Forelimb muscle (tissue), 1 donor: ENCODE measurements at places on chromosomes 1 and 21.

DNA sequence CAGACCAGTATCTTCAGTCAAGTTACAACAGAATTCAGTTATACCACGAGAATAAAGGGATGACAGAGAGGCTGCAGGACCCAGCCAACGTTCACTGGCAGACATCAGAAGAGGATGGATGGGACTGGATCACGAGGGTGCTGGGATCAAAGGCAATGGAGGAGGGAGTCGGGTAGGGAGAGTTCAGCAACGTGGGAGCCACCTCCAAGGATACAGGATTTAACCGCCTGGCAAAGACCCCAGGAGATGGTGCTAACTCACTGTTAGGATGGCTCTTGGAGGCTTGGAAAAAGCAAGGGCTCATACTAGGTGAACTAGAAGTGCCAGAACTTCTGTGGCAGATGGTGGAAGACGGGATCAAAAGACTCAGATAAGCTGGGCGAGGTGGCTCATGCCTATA lies 99.1 kb upstream of the DISP3 start:
- DNase-seq, result no peak

DNA sequence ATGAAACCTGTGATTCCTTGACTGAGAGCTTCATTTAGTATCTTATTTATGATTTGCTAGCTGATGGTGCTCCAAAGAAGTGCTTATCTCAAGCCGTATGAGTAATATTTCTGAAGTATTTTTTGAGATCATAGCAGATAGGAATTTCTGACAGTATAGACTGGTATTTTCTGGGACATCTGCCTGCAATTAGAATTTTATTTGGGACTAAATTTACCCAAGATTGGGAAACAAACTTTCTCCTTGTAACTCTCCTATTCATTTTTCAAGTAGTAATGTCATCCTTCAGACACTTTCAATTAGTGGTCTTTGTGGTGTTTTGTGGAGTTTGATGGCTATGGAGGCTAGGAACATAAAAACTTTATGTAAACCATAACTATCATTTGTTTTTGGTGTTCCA lies 597.2 kb upstream of the ZP4 start:
- no peak for DNase-seq

GRCh38 chr1:196590959-196591358 lies 17.3 kb downstream of the KCNT2 start:
- no peak for DNase-seq

GRCh38 chr1:93324486-93325464 lies 20.9 kb upstream of the DR1 start:
- no peak for DNase-seq

GRCh38 chr1:212606395-212607205 lies 2.0 kb upstream of the ATF3 start:
- no peak for DNase-seq

GRCh38 chr1:230423951-230424350 lies 2.2 kb downstream of the PGBD5 start:
- DNase-seq, result no peak

GRCh38 chr1:239677362-239677761 lies 291.0 kb downstream of the CHRM3 start:
- no peak for DNase-seq

DNA sequence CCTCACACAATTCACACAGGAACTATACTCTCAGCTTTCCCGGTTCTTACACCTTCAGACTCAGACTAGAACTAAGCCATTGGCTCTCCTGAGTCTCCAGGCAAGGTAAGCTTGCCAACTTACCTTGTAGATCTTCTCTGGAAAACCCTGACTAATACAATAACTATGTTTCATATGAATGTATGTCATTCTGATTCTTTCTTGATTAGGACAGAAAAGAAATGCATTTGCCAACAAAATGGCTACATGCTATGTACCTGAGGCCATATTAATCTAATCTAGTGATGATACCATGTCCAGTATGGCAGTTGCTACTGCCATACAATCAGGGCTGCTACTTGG lies 9.8 kb upstream of the ZSWIM5 start:
- no peak for DNase-seq

DNA sequence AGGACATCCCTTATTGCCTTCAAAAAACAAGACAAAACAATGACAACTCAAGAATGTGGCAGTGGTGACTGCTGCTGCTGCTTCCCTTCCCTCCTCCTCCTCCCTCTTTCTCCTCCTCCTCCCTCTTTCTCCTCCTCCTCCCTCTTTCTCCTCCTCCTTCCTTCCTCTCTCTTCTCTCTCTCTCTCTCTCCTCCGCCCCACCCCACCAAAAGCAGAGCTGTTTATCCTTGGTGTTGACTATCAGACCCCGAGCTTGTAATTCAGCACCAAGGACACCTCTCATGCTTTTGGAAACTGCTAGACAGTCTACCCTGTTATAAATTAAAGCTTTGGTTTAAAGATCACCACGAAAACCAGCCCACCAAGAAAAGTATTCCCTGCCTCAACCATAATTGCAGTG lies 72.4 kb upstream of the IFNAR2 start:
- DNase-seq, result no peak

- no peak for DNase-seq
Observed at GRCh38 chr21:45259206-45259840, 28.4 kb downstream of the POFUT2 start.

- no peak for DNase-seq
Observed at GRCh38 chr1:88943241-88943640, 49.2 kb downstream of the KYAT3 start.

DNA sequence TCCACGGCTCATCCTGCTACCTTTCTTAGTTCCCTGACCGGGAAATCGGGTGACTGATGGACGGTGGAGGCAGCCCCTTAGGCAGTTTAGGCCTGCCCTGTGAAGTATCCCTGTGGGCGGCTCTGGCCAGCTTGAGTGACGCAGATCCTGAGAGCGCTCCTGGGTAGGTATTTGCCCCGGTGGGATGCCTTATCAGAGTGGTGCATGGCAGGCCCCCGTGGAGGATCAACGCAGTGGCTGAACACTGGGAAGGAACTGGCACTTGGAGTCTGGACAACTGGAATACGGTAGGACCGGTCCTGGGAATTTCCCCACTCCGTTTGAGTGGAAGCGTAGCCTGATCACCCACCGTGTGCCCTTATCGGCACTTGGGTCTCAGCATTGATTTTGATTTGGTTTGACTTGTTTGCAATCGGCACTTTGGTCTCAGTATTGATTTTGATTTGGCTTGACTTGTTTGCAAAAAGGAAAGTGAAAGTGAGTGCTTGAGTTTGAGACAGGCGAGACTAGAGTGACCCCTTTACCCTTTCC lies 15.2 kb downstream of the PLA2G2F start:
- no peak for DNase-seq
